ENCODE measurements at places on chromosomes 11 and 22.

DNA sequence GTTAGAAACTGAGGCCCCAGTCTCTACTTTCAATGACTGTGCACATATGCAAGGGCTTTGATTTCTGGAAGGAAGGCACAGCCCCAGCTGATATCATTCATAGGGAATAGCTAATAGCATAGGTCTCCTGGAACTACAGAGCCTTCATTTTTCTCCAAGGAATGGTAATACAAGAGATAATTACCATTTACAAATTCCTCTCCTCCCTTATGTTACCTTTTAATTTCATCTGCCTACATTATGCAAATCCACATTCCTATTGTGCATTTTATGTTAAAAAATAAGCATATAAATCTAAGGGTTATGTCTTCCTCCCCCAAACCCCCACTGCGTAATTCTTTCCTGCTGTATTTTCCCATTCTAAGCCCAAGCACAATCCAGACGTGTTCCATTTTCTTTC lies 94.9 kb downstream of the AMBRA1 start:
- DNase-seq, result no peak

DNA sequence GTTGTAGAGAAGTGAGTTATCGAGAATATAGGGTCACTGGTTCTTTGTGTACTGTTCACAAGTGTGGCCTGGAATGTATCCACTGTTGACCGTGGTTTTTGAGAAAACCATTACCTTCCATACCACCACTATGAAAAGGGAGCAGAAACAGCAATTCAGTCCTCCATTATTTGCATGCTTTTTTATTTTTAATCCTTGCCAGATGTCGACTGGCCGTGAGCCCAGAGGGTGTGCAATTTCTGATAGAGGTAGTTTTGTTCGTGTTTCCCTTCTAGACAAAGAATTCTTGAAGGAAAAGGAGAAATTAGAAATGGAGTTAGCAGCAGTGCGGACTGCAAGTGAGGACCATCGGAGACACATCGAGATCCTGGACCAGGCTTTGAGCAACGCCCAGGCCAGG lies 81.7 kb downstream of the AMOTL1 start:
- DNase-seq, result no peak

DNA sequence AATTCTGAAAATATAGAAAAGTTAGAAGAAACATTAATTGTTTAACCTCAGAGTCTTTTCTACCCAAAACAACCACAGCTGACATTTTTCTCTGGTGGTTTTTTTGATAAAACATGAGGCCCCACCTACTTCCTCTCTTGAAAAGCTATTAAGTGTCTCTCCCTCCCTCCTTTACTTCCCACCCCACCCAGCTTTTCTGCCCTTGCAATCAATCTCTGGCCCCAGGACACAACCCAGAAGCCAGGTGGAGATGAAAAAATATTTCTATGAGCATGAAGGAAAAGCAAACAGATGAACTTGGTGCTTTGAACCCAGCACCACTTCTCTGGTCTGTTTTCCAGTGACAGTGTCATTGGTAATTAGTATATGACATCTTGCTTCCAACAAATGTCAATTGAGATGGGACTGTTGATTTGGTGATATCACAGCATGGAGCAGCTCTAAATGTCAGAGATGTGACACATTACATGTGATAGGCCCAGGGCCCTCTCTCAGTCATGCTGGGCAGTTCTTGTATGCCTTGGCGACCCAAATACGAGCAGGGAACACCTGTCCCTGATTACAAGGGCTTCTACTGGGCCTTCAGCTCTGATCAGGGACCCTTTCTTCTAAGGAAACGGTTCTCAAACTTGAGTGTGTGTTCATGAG lies 23.9 kb upstream of the TMPRSS13 start:
- no peak for DNase-seq

GRCh38 chr11:78331711-78332110 lies 85.9 kb downstream of the GAB2 start:
- DNase-seq, result no peak

GRCh38 chr11:59804061-59804460 lies 6.5 kb downstream of the MRPL16 start:
- no peak for DNase-seq

DNA sequence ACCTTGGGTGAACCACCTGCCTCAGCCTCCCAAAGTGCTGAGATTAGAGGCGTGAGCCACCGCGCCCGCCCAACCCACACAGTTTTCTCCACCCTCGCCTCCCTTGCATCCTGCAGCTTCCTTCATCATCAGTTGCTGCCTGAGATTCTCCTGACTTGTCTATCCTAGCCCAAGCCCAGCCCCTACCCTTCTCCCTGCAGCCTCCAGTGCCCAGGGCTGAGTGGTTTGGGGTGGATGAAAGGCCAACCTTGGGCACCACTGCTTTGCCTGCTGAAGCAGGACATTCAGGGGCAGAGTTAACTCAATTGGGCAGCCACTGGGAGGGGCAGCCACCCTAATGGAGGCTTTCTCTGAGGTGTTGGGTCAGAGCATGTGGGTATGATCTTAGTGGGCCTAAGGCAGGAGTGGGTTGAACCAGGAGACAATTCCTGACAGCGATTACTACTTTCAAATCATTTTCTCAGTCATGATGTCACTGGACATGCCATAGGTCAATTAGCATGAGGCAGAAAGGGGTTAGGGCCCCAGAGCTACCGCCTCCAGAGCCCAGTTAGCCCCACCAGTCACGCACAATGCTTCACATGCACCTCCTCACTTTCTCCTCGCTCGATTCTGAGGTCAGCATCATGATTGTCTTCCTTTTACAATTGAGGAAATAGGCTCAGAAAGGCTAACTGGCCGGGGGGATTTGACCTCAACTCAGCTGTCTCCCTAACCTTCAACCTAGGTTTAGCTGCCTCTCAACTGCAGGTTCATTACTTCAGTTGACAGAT lies 1.0 kb upstream of the FKBP2 start:
- DNase-seq, result no peak

GRCh38 chr11:104222464-104222863 lies 58.5 kb upstream of the PDGFD start:
- DNase-seq, result no peak

- no peak for DNase-seq
Measured at GRCh38 chr11:113179181-113179704, 135.1 kb upstream of the TTC12 start.

- DNase-seq, result no peak
Measured at GRCh38 chr11:94224078-94224477, 80.3 kb upstream of the IZUMO1R start.

DNA sequence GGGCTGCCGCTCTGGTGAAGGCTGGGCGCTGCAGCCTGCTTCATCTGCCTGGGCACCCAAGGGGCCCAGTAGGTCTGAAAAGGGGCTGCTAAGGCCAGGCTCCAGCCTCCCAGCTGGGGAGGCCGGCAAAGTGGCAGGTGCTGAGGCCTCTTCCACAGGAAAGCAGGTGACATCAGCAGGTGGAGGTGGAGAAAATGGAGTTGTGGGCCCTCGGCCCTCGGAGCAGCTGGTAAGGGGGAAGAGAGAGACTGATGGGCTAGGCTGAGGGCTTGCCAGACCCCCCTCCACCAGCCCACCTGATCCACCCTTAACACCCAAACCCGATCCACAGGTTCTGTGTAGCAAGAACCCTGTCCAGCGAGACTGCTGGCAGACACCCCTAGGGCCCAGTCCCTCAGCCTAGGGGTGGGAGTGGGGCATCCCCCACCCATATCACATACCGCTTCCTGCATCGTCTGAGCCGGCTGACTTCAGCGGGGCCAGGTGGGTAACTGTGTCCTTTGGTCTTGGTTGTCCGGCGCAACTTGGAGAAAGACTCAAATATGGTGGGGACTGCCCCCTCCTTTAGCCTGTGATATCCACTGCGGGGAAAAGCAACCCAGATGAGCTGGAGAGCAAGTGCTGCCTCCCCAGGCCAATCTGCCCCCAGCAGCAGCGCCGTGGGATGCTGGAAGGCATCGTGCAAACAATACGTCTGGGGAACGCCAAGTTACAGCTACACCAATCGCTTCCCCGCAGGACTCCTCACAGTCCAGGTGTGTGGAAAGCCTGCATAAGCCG lies 1.5 kb downstream of the THAP7 start:
- DNase-seq, result no peak

GRCh38 chr11:40401132-40401853 lies 1058.2 kb downstream of the LRRC4C start:
- DNase-seq, result no peak

- no peak for DNase-seq
Measured at GRCh38 chr11:122394313-122394712, 261.2 kb upstream of the UBASH3B start.

DNA sequence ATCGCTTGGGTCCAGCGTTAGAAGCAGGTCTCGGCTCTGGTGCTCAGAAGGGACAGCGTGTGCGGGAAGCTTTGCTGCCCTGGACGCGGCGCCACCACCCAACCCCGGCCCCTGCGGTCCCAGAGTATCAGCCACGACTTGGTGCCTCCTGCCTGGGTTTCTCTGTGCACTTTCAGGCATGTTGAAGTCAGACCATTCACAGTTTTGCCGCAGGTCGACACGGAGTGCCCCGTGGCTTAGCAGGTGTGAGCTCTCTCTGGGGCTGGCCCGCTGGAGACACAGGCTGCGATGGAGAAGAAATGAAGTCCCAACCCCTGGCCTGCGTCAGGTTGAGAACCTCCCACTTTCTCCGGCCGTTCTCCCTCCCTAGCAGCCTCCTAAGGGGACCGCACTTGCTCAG lies 494.5 kb downstream of the BRD1 start:
- DNase-seq, result no peak

- DNase-seq, result no peak
Measured at GRCh38 chr11:125943661-125944349, 2.0 kb upstream of the VSIG10L2 start.

DNA sequence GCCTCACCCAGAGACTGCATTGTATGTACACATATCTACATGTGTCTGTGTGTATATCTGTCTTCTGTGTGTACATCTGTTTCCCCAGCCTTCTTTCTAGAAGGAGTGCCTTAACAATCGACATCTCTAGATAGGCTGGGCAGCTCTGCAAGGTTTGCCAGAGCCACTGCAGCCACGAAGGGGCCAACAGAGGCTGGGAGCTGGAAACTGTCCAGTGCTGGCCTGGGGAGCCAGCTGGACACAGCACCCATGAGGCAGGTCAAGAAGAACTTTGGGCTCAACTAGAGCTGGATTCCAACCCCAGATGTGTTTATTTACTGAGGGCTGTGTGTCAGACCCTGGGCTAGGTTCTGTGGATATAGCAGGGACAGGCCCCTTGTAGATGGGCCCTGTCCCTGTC lies 3.3 kb downstream of the SGSM1 start:
- no peak for DNase-seq

DNA sequence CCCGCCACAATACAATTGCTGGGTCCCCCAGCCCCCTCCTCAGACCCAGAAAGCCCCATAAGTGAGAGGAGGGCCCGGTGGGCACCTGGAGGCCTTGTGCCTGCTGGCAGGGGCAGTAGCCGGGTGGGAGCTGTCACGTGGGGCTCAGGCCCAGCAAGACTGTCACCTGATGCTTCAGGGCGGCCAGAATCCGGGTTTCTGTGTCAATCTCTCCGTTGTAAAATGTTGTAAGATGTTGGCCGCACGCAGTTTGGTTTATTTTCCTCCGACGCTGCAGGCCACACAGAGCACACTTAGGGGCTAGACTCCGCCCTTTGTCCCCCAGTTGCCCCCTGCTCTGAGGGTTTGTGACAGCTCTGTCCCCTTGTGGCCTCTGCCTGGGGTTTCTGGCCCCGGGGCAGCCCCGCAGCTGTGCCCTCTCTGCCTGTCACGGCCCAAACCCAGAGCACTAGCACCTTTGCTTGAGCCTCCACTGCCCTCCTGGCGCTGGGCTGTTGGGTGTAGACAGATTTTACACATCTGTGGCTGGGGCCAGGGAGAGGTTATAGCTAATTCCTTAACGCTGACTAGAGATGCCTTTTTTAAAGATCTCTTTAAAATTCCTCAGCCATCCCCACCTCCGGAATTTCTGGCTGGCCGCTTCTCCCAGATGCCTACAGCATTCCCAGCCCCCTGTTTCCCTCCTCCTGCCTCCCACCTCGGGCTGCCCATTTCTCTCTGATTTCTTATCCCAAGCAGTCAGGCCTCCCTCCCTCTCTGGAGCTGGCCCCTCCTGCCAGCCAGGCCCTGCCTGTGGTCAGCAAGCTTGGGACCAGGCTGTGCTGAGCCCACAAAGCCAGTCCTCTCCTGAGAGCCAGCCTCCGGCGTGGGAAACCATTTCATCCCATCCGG lies 3.2 kb upstream of the PRR5 start:
- no peak for DNase-seq
